ENCODE measurements at places on chromosomes 5 and 9.

DNA sequence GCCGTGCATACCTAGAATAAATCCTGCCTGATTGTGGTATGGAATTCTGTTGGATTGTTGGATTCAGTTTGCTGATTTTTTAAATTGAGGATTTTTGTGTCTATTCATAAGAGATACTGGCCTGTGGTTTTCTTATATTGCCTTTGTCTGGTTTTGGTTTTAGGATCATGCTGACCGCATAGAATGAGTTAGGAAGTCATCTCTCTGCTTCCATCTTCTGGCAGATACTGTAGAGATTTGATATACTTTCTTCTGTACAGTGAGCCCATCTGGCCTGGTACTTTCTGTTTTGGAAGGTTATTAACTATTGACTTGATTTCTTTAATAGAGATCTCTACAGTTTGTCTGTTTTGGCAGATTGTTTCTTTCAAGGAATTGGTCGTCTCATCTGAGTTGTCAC lies 14.7 kb downstream of the CEP72 start:
- DNase-seq, result no peak

GRCh38 chr5:130251931-130252330 lies 347.7 kb downstream of the CHSY3 start:
- DNase-seq, result no peak

GRCh38 chr9:76717613-76718012 lies 46.6 kb upstream of the PCA3 start:
- no peak for DNase-seq

- no peak for DNase-seq
These were observed 192.3 kb upstream of the GDNF start for GRCh38 chr5:38032149-38032548.

- DNase-seq, result no peak
These were observed 89.0 kb downstream of the RFX3 start for GRCh38 chr9:3436629-3437420.

DNA sequence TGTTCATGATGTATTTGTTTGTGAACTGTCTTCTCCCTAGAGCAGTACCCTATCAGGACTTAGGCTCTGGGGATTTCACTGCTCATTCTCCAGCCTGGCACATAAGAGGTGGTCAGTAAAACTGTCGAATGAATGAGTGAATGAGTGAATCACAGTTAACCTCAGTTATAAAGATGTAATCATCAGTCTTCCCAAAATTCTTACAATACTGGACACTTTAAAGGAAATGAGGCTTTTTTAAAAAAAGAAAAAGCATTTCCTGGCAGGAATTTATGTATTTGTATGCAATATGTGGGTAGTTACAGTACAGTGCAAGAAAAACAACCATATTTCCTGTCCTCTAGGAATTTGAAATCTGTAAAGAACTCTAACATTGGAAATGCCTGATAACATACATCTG lies 59.6 kb downstream of the RAI14 start:
- DNase-seq, result no peak

DNA sequence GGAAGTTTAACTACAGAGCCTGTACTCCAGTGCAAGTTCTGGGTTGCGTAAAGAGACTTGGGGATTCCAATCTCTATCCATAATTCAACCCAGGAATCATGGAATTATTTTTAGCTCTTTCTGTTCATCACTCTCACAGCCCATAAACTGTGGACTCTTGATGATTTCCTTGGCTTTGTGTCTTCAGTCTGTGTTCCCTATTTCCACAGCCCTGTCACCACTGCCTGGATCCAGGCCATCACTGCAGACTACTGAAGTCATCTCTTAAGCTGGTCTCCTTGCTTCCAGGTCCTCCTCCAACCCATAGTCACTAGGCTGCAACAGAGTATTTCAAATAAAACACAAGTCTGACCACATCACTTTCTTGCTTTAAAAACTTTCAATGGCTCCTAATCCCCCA lies 211.7 kb downstream of the PLK2 start:
- no peak for DNase-seq

DNA sequence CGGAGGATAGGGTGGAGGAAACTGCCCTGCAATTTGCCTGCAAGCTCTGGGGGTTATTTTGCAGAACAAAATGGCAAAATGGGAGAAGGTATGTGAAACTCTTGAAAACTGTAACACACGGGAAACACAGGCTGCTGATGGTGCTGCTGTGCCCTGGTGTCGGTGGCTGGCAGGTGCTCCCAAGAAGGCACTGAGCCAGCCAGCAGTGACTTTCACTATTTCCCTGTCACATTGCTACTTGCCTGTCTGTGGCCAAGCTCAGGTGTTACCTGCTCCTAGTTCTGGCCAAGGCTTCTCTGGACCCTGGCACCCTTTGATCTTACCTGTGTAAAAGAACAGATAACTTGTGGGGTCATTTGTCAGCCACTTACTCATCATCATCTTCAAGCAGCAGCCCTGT lies 102.2 kb downstream of the CMYA5 start:
- no peak for DNase-seq

GRCh38 chr5:73066466-73066865 lies 53.9 kb upstream of the TMEM171 start:
- no peak for DNase-seq

GRCh38 chr5:83322273-83322924 lies 149.1 kb upstream of the VCAN start:
- no peak for DNase-seq

GRCh38 chr5:78895616-78896015 lies 89.5 kb downstream of the ARSB start:
- DNase-seq, result no peak

DNA sequence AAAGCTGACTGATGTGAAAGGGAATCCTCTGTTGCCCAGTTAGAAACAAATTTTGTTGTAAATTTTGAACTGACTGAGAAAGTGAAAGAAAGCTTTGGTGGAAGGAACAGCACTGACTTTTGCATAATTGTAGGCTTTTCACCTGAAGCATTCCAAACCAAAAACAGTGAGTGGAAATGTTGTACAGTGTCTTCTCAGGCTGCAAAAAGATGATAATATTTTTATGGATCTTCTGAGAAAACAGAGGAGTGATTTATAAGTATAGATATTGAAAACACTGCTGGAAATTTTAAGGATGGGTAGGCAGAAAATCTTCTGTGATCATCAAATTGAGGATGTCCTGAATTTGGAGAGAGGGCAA lies 40.0 kb downstream of the LURAP1L start:
- DNase-seq, result no peak

DNA sequence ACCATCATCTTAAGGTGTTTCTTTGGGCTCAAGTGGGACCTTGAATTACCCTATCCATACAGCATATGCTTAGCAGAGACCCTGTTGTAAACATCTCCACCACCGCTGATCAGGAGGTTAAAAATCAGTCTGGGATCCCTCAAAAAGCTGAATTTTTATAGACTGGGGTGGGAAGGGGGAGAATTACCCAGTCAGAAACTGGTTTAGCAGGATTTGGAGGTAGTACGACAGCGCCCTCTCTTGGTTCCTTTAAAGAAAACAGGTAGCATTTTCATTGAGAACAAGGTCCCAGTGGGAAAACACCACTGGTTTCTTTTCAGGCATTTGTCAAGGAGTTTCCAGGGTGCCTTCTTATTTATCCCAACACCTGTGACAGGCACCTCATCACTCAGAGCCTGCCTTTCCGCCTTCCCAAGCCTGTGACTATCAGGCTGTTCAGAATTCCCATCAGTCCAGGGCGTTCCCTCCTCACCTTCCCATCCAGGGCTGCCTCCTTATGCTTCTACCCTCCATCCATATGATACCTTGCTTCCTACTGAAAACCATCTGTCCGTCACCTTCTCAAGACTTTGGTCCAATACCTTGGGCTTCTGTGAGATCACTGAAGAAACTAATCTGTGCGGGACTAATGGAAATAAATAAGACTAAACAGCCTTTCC lies 203.8 kb upstream of the RAI14 start:
- DNase-seq, result no peak

GRCh38 chr5:119333421-119333851 lies 22.4 kb upstream of the TNFAIP8 start:
- no peak for DNase-seq

- DNase-seq, result no peak
These were observed 37.2 kb downstream of the OLFML2A start for GRCh38 chr9:124814164-124814535.

GRCh38 chr5:6435356-6435755 lies 13.3 kb upstream of the UBE2QL1 start:
- DNase-seq, result no peak

DNA sequence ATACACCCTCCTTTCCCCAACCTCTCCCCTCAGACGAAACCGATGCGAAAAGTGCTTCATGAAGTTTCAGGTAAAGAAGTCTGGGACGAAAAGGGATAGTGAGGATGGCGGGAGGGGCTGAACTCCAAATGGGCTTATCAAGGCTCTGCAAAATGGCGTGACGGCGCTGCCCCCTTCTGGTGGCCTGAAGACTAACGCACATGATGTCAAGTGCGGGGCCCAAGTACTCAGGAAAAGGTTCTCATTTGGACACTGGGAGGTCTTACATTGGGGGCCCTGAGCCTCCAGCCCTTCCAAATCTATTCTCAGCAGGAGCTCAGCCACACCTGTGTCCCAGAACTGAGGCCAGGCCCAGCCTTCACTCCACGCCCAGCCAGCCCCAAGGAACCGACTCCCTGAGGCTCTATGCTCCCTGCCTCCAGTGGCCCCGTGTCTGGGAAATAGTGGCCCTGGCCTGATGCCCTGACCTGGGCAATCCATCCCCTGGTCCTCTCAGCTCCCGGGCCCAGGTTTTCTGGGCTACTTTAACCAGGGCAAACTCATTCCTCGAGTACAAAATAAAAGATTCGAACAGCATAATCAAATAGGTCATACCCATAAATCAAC lies 119.9 kb downstream of the KCNIP1 start:
- DNase-seq, result no peak

GRCh38 chr5:107661038-107661649 lies 9.6 kb downstream of the EFNA5 start:
- no peak for DNase-seq

DNA sequence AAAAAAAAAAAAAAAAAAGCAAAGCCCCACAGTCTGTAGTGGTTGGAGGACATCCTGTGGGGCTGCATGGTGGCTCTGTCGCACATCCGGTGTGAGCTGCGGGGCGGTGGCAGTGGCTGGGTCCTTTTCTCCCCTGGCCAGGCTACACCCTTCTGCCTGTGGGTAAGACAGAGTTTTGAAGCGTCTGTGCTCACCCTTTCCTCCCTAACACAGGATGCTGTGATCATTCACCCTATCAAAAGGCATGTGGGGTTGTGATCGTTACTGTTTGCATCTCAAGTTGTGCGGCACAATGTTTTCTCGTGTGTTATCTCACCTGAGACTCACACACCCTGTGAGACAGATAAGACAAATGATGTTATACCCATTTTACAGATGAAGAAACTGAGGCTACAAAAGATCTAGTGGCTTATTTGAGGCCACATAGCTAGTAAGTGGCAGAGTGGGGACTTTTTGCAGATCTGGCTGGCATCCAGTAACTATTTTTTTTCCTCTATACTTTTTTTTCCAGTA lies 17.5 kb downstream of the IRF1 start:
- peak; percentile 71 for DNase-seq

GRCh38 chr9:110371411-110372007 lies 33.8 kb upstream of the TXNDC8 start:
- DNase-seq, result no peak

DNA sequence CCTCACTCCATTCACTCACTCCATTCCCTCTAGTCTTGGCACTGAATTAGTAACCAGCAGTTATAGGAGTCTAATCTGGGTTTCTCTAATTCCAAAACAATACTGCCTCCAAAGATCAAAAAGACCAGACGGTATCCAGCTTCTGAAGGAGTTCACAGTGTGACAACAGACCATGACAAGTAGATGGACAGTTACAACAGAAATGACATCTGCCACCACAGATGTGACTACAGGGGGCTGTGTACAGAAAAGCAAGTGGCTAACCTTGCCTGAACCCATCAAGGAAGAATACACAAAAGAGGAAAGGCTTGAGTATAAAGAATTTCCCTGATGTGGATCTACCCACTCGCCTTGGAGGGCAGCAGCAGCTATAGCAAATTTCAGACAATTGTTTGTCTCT lies 112.4 kb downstream of the ACTL7B start:
- DNase-seq, result no peak

DNA sequence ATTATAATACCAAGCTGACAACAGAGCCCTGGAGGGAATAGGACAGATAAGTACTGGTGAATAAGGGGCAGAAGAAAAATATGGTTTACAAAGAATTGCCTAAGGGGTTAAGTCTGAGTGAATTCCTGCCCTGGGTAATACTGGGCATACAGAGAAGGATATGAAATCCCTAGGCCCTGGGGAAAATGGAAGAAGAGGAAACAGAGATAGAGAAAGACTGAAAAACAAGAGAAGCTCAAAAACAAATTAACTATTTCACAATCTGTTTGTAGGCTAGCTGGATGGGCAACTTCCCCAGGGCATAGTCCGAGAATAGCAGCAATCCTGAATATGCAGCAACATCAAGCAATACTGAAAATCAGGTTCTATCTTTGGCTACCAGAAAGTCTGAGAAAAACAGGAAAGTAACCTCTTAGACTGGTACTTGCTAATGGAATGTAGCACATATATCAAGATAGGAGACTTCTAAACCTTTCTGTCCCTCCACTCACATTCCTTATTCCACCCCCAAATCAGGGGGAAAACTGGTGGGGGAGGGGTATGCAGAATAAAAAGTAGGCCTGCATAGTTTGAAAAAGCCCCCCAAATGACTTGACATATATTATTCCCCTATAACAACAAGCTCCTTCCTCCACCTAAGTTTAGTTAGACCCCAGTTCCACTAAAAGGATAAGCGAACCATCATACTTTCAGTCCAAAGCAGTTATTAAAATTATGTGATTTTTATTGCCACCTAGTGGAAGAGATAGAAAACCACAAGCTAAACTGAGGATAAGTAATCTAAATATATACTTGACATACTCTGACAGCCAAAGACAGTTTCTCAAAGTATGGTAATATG lies 20.6 kb downstream of the SLC38A9 start:
- DNase-seq, result no peak

DNA sequence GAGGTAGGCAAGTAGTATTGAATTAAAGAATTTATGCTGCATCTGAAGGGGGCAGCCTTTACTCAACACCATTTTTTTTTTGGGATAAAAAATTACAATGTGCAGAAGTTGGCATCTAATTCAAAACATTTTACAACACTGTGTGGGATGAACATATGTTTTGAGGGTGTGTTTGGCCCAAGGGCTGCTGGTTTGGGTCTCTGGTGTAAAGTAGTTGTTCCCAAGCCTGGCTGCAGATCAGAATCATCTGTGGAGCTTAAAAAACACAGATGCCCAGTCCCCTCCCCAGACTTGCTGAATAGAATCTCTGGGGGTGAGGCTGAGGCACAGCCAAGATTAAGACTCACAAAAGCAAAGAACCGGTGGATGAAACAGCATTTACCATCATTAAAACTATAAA lies 33.0 kb upstream of the PDZD2 start:
- DNase-seq, result no peak

- DNase-seq, result no peak
These were observed 94.3 kb downstream of the PCDH1 start for GRCh38 chr5:141783947-141784296.

DNA sequence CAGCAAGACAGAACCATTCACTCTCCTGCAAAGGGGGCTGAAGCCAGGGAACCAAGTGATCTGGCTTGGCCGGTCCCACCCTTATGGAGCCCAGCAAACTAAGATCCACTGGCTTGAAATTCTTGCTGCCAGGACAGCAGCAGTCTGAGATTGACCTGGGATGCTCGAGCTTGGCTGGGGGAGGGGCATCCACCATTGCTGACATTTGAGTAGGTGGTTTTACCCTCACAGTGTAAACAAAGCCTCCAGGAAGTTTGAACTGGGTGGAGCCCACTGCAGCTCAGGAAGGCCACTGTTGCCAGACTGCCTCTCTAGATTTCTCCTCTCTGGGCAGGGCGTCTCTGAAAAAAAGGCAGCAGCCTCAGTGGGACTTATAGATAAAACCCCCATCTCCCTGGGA lies 60.5 kb downstream of the TNFSF8 start:
- DNase-seq, result no peak

- no peak for DNase-seq
These were observed 25.4 kb downstream of the RAD23B start for GRCh38 chr9:107308461-107308860.

All from T follicular helper cell (primary cell).